Coronary artery (tissue), 2 donors: ENCODE measurements at places on chromosomes 13 and 19.

DNA sequence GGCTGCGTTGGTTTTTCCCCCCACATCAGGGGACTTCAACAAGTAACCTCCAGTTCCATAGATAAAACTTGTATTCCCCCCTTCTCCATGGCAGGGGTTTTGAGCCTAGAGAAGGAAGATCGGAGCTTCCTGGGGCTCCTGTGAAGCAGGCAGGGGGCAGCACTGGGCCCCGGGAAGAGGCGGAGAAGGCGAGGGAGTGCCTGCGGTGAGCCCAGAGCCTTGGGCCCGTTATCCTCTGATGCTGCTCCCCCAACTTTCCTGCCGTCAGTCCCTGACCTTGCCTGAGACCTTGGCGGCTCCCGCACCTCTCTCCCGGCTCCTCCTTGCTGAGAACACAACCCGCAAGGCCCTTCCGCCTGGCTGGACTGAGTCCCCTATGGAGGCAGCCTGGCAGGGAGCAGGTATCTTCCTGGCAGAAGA lies 2.5 kb downstream of the LIPE start:
- DNase-seq = no peak

- no peak for DNase-seq
Measured at GRCh38 chr13:76637641-76638141, 248.5 kb downstream of the KCTD12 start.

- DNase-seq = no peak
Measured at GRCh38 chr13:65932587-65933239, 1297.4 kb downstream of the PCDH9 start.

DNA sequence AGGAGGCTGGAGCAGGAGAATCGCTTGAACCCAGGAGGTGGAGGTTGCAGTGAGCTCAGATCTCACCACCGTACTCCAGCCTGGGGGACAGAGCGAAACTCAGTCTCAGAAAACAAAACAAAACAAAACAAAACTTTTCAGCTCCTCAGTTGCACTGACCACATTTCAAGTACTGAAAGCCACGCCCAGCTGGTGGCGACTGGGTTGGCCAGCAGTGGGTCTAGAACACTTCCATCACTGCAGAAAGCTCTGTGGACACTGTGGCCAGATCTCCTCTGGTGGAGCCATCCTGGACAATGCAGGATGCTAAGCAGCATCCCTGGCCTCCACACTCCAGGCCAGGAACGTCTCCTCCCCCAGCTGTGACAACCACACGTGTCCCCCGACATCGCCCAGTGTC lies 21.1 kb downstream of the TLE2 start:
- DNase-seq = no peak

DNA sequence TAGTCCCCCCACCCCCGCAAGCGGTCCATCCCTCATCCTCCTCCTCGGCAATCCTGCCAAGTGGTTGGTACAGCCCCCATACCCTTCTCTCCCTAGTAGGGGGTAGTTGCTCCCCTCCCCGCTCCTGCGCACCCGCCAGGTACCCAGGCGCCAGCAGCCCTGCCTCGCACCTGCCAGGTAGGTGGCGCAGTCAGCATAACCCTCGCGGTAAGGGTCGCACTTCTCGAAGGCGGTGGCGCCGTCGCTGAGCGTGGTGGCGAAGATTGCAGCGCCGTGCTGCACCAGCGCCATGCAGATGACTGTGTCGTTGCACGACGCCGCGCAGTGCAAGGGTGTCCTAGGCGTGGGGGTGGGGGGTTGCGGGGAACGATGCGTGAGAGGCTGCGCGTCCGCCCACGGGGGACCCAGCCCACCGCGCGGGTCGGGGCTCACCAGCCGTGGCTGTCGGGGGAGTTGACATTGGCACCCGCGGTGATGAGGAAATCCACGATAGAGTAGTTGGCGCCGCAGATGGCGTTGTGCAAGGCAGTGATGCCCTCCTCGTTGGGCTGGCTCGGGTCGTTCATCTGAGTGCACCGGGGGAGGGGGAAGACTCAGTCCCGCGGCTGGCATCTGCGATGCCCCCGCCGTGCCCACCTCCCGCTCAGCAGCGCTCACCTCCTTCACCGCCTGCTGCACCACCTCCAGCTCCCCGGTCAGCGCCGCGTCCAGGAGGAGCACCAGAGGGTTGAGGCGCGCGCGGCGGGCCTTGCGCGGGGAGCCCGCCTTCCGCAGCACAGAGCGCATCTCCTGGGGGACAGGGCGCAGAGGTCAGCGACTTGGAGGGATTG lies 15.2 kb upstream of the ERCC2 start:
- no peak for DNase-seq

- no peak for DNase-seq
Measured at GRCh38 chr19:7698583-7698982, 3.3 kb downstream of the FCER2 start.

DNA sequence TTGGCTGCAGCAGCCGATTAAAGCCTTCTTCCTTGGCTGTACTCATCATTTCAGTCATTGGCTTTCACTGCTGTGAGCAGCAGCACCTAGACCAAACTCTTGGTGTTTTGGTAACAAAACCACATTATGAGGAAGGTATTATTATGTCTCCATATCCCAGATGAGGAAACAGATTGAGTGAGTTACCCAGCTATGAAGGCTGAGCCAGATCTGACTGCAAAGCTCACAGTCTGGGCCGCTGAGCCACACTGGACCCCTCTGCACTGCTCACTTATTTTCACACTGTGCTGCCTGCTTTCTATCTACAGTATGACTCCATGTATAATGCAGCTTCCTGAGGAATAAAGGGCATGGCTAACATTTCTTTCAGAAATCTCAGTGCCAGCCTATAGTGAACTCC lies 24.5 kb downstream of the CRYL1 start:
- DNase-seq = no peak

GRCh38 chr13:39321574-39321973 lies 281.4 kb downstream of the LHFPL6 start:
- no peak for DNase-seq

DNA sequence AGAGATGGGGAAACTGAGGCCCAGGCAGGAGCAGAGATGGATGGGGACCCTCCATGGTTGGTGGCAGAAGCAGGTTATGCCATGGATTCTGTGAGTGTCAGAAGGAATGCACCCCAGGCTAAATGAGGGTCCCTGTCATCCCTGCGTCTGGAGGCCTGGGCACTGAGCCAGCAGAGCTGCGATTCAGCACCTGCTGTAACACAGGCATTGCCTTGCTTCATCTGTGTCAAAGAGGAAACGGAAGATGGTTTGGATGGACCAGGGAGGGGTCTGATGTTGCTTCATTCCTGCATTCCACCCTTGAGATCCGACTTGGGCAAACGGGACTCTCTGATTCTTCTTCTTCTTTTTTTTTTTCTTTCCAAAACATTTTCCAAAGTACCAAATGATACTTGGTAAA lies 1.2 kb downstream of the C5AR1 start:
- no peak for DNase-seq

DNA sequence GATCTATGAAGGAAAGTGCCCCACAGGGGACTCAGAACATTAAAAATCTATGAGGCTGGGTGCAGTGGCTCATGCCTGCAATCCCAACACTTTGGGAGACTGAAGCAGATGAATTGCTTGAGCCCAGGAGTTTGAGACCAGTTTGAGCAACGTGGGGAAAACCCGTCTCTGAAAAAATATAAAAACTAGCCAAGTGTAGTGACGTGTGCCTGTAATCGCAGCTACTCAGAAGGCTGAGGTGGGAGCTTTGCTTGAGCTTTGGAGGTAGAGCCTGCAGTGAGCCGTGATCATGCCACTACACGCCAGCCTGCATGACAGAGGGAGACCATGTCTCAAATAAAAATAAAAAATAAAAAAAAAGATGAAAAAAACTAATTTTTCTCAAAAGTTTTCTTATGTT lies 1070.6 kb downstream of the PCDH9 start:
- DNase-seq = no peak

- no peak for DNase-seq
Measured at GRCh38 chr19:49999371-50000010, 25.7 kb downstream of the VRK3 start.
